Activated CD4-positive, alpha-beta T cell treated with anti-CD3 and anti-CD28 coated beads, Interleukin-2, amount 10 ng/mL, durations not matched to agents 24 days and 14 days (primary cell): ENCODE measurements at places on chromosomes 4 and X. TPM values are rescaled to one million over a fixed set of nuclear protein-coding genes. Genes with fewer than 3 reads are reported as not detected.

The VEGFC gene
- total RNA-seq: not detected in 2 replicates

The TDO2 gene
- not detected in 2 replicates for total RNA-seq

The NSDHL gene
- total RNA-seq: 22.3 and 23.4 TPM in 2 replicates

The GYPE gene
- total RNA-seq: not detected in 2 replicates

The FGFRL1 gene
- 18.2 and 18.9 TPM in 2 replicates for total RNA-seq

The TLL1 gene
- not detected in 2 replicates for total RNA-seq

The RNF212 gene
- total RNA-seq: 1.0 and 1.8 TPM in 2 replicates

The SMIM31 gene
- not detected in 2 replicates for total RNA-seq

The CLTRN gene
- 0.16 and 0.33 TPM in 2 replicates for total RNA-seq

The LRIT3 gene
- total RNA-seq: 0.09 TPM in 1 of 2 replicates, not detected in the other

The KLHL4 gene
- total RNA-seq: not detected in 2 replicates

The ZC4H2 gene
- total RNA-seq: 8.9 and 11.3 TPM in 2 replicates

The AMTN gene
- total RNA-seq: not detected in 2 replicates

The HS3ST1 gene
- 0.23 and 0.66 TPM in 2 replicates for total RNA-seq

The SHROOM2 gene
- not detected in 2 replicates for total RNA-seq

The ASB9 gene
- total RNA-seq: 0.24 and 0.33 TPM in 2 replicates

The MSANTD1 gene
- total RNA-seq: 0.62 and 0.70 TPM in 2 replicates

The IGFBP7 gene
- total RNA-seq: not detected in 2 replicates

The ENAM gene
- total RNA-seq: not detected in 2 replicates

The PCDH19 gene
- total RNA-seq: not detected in 2 replicates

The KIT gene
- 0.12 and 0.36 TPM in 2 replicates for total RNA-seq

The NAA11 gene
- not detected in 2 replicates for total RNA-seq

The MAOA gene
- 1.8 and 2.0 TPM in 2 replicates for total RNA-seq

The FAT4 gene
- total RNA-seq: not detected in 2 replicates

The LRCH2 gene
- not detected in 2 replicates for total RNA-seq

The ZNF732 gene
- total RNA-seq: not detected in 2 replicates

The ADAMTS3 gene
- not detected in 2 replicates for total RNA-seq

The TSPYL2 gene
- 37.3 and 40.3 TPM in 2 replicates for total RNA-seq

The PITX2 gene
- total RNA-seq: 0.09 TPM in 1 of 2 replicates, not detected in the other

The UBA6 gene
- total RNA-seq: 78.2 and 85.4 TPM in 2 replicates

The EOLA1 gene
- total RNA-seq: 24.8 and 28.6 TPM in 2 replicates

The HAND2 gene
- not detected in 2 replicates for total RNA-seq

The ARHGEF38 gene
- not detected in 2 replicates for total RNA-seq

The CAPN6 gene
- total RNA-seq: not detected in 2 replicates

The NKX6-1 gene
- not detected in 2 replicates for total RNA-seq

The HPSE gene
- 17.7 and 19.8 TPM in 2 replicates for total RNA-seq

The NCBP2L gene
- not detected in 2 replicates for total RNA-seq

The PLAC1 gene
- not detected in 2 replicates for total RNA-seq

The EFNB1 gene
- total RNA-seq: 6.3 and 7.1 TPM in 2 replicates

The SPANXB1 gene
- not detected in 2 replicates for total RNA-seq

The APELA gene
- not detected in 2 replicates for total RNA-seq

The CDK16 gene
- total RNA-seq: 66.3 and 70.2 TPM in 2 replicates

The STK32B gene
- not detected in 2 replicates for total RNA-seq

The NLGN4X gene
- total RNA-seq: not detected in 2 replicates

The HELT gene
- total RNA-seq: not detected in 2 replicates

The GRPEL1 gene
- total RNA-seq: 100 and 106 TPM in 2 replicates

The CT55 gene
- total RNA-seq: not detected in 2 replicates
